ENCODE measurements at places on chromosomes 2 and 18.

GRCh38 chr2:5942204-5942603 is 250.0 kb downstream of the SOX11 start:
- H3K4me3 ChIP-seq, result no peak overlapping the region
- H3K27me3 ChIP-seq, result no peaks in the 10 kb centered on the region
- H3K36me3 ChIP-seq, result no peaks in the 10 kb centered on the region
- no peaks in the 10 kb centered on the region for H3K4me1 ChIP-seq
- DNase-seq, result no peak

GRCh38 chr2:62774555-62775366 is 69.2 kb downstream of the EHBP1 start:
- H3K36me3 ChIP-seq, result no peaks in the 10 kb centered on the region
- DNase-seq, result no peak
- H3K4me3 ChIP-seq, result no peak overlapping the region
- H3K27ac ChIP-seq, result no peak overlapping the region
- H3K27me3 ChIP-seq, result no peaks in the 10 kb centered on the region
- H3K4me1 ChIP-seq, result peaks cover 7% of the 10 kb centered on the region

DNA sequence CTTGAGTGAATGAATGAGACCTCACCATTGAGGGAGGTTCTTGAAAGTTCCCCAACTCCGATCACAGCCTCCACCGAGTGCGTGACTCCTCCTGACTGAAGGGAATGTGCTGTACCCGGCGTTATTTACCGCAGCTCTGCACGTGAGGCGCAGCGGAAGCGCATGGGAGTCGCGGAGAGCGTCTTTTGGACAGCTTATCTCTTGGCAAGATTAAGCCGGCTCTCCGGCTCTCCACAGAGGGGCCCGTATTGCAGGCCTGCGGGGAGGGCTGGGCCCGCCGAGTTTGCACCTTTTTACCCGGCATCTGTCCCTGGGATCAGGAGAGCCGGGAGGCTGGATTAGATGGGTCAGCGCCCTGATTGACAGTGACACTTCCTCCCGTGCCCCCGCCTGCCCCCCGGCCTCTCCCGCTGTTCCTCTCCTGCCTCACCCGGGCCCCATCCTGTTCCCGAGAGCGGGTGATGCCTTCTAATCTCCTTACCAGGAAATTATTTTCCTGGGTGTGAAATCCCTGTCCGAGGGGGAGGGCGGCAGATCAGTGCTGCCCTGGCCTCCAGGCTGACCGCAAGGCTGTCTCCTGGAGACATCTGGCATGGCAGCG is 176.3 kb downstream of the INHBB start:
- no peak overlapping the region for H3K4me3 ChIP-seq
- peaks cover 2% of the 10 kb centered on the region for H3K4me1 ChIP-seq
- H3K27me3 ChIP-seq, result peaks cover 65% of the 10 kb centered on the region
- no peaks in the 10 kb centered on the region for H3K36me3 ChIP-seq

DNA sequence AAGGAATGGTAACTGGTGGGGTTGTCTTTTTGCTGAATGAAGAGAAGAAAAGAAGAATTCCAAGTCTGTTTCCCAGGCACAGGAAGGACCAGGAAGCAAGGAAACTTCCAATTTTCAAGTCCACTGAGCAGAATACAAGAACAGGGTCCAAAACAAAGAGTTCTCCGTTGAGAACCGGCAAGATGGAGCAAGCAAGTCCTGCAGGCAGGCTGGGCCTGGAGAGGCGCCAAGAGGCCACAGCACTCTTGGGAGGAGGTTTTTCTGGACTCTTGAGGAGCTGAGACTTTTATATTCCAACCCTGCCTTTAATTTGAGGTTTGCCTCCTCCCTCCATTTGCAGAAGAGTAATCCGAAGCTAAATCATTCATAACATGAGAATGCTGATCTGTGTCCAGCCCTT is 224.5 kb downstream of the IKZF2 start:
- no peak overlapping the region for H3K4me3 ChIP-seq
- no peaks in the 10 kb centered on the region for H3K4me1 ChIP-seq
- H3K27me3 ChIP-seq, result no peaks in the 10 kb centered on the region
- DNase-seq, result no peak
- H3K36me3 ChIP-seq, result no peaks in the 10 kb centered on the region

- H3K27me3 ChIP-seq, result peaks cover 37% of the 10 kb centered on the region
- no peak overlapping the region for H3K27ac ChIP-seq
- peaks cover 2% of the 10 kb centered on the region for H3K36me3 ChIP-seq
- no peak for DNase-seq
Measured at GRCh38 chr18:54647176-54647575, 56.1 kb downstream of the DYNAP start.

All from T-helper 17 cell (primary cell).